ENCODE measurements at places on chromosomes 11 and 22.

DNA sequence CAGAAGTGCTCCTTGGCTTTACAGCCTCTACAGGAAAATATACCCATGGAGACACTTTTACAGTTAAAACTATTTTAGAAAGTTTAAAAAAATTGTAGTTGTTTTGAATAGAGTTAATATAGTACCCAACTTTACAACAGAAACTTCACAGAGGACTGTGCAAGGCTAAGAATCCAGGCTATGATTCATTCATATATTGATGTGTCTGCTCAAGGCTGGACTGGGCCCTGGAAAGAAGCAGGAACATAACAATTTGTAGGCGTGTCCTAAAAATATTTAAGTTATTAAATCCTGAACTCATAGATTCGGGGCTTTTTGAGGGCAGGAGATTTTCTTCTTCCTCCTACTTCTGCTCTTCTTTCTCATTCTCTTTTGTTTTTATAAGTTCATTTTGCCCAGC, 291.5 kb upstream of the CCDC179 start:
- DNase-seq, result no peak

DNA sequence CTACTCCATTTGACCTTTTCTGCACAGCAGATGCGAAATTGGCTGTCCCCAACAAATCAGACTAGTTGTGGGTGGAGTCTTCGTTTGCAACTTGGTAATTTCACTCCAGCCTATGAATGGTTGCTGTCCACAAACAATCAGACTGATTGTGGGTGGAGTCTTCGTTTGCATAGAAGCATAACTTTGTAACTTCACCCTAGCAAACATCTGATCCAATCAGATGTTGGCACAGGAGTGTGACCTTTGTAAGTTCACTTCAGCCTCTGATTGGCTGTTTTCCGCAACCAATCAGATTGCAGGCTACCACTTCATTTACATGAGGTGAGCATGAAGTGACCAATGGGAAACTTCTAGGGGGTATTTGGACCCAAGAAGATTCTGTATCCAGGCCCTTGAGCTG, 16.3 kb upstream of the CABP2 start:
- DNase-seq, result no peak

- peak; percentile 67 for DNase-seq
Observed at GRCh38 chr11:105673089-105673488, 63.2 kb downstream of the GRIA4 start.

GRCh38 chr22:36536717-36537116, 7.8 kb upstream of the EIF3D start:
- no peak for DNase-seq

- no peak for DNase-seq
Observed at GRCh38 chr11:44266056-44266780, 43.7 kb downstream of the ALX4 start.

- no peak for DNase-seq
Observed at GRCh38 chr11:115674937-115675544, 170.8 kb upstream of the CADM1 start.

DNA sequence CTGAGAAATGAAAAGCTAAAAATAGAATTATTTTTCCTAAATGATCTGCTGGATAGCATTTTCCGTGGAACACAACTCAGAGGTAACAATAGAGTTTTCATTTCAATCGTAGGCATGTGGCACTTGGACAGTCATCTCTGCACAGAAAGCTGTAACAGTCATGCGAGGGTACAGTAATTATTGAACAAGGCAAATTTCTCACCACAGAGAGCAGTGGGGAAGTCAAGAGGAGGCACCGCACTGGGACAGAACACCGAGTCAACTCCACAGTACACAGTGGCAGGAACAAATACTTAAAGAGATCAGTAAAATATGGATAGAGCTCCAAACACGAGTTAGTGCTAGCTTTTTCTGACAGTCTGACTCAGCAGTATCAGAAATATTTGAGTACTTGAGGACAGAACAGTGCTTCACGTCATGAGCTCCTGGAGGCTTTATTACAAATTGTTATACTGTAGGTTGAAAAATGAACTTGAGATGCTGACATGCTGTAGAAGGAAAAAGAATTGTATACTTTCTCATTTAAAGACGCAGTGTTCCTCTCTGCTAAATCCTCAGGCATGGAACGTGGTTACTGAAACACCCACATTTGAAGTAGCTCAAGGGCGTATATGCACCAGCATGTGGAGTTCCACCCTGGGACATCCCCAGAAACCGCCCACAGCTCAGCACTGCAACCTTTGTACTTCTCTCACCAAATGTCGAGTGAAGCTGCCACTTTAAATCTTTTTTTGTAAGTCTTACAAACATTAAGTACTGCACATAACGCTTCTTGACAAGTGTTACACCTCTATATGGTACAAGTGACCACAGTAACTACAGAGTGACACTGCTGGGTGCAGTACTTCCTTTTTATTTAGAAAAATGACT, 27.4 kb upstream of the YPEL1 start:
- DNase-seq, result no peak

GRCh38 chr11:27018902-27019529, 21.6 kb upstream of the BBOX1 start:
- no peak for DNase-seq

- DNase-seq, result no peak
Observed at GRCh38 chr11:44701276-44701675, 25.5 kb upstream of the TSPAN18 start.

GRCh38 chr22:47600281-47600680, 837.8 kb downstream of the TBC1D22A start:
- no peak for DNase-seq

DNA sequence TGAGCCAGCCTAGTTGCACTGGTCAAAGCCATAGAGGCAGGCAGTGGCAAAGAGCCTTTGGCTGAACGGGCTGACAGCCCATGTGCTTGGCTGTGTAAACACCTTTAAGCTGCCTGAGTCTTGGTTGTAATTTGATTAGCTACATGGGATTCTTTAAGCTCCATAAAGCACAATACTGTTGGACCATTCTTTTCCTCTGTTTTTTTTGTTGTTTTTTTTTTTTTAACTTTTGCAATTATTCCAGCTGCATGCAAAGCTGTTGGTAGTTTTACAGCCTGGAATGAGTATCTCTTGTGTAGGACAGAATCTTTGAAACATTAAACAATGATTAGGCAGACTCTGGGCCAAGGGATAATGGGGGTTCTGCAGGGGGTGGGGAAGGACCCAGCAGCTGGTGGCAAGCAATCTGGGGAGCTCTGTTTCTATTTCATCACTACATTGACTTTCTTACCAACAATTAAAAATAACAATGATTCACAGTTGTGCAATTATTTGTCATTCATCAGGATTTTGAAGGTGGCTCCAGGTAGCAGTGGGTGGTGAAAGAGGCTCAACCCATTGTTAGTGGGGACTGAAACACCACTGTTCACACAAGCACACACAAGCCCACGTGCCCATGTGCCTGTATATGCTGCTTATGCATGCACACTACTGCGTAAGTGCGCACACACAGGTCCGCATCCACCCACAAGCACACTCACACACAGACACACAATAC, 69.5 kb upstream of the CSNK2A3 start:
- no peak for DNase-seq

DNA sequence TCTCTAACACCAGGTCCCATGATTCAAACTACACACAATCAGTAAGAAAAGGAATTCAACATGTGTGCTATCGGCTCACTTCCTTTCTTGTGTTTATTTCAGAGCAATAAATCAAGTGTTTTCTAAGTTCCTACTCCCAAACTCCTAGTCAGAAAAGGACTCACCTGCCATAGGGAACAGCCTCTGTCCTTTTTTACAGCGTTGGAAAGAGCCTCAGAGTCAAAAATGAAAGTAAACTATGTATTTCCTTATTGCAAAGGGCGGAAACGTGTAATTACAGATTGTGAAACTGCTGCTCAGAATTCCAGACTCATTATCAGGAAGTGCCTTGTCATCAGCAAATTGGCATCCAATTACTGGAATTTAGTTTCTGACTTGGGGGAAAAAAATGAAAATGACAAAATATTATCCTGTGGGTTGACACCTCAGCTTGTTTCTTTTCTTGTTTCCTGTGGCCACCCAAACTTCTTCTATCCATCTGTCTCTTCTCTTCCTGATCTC, at the start of gene CASP4:
Gene CASP4, minus strand, starts transcription at position 220 of the 501 bp plus-strand sequence. Its CDS starts 49 bp downstream, at position 171.
- DNase-seq, result peak; percentile 38

GRCh38 chr22:39097098-39098020, at the start of gene APOBEC3H:
TSS of gene APOBEC3H (plus strand) at chr22:39097244. CDS start at chr22:39100279, 3,035 bp downstream.
- DNase-seq, result peak; percentile 63
